ENCODE measurements at places on chromosomes 16 and 17.

DNA sequence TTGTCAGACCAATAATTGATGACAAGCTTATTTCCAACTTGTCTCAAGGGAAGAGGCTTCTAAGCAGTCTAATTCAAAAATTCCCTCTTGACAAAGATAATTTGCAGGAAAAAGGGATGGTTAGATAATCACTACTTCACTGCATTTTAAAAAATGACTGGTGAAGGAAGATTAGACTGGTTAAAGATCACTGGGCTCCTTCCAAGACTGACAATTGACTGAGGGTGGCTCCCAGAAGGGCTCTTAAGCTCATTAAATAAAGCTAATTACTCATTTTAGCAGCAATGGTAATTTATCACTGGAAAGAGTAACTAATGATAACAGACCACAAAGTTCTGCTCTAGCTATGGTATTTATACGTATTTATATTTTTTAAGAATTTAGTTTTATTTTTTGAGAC is 4.4 kb upstream of the HEATR3 start:
- DNase-seq, result no peak

DNA sequence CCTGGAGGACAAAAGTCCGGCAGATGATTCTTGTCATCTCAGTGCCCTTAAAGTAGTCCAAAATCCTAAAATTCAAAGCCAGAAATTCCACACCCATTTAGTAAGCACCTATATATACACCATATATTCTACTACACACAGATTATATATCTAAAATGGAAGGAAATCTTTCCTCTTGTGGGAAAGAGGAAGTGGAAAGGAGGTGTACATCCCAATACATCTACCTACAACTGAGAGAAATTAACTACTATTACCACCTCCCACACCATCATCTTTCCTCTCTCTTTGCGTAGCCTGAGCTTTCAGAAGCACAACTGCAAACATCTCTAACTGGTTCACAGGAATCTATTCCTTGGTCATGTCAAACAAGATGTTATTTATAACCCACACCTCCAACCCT is 5.4 kb upstream of the ITGA2B start:
- no peak for DNase-seq

DNA sequence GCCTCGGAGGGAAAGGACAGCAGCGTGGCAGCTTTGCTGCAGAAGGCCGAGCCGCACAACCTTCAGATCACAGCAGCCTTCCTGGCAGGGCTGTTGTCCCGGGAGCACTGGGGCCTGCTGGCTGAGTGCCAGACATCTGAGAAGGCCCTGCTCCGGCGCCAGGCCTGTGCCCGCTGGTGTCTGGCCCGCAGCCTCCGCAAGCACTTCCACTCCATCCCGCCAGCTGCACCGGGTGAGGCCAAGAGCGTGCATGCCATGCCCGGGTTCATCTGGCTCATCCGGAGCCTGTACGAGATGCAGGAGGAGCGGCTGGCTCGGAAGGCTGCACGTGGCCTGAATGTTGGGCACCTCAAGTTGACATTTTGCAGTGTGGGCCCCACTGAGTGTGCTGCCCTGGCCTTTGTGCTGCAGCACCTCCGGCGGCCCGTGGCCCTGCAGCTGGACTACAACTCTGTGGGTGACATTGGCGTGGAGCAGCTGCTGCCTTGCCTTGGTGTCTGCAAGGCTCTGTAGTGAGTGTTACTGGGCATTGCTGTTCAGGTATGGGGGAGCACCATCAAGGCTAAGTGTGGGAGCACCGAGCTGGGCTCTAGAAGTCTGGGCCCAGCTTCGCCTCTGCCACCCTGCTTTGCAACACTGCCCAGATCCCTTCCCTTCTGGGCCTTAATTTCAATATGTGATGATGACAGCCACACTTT is 18.6 kb downstream of the NOD2 start:
- no peak for DNase-seq

DNA sequence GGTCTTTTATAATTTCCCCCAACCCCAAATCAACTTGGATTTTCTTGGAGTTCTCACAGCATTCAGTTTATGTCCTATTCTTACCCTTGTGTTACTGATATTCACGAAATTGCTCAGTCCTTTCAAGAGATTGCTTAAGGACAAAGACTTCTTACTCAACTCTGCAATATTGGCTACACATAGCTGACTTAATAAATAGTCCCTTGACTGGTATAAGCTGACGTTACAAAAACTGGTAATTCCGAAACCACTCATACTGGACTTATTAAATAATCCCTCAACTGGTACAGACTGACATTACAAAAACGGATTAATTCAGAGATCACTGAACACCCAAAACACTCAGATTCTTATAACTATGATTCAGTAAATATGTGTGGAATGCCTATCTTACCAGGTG is 860 bp downstream of the TIGD7 start:
- DNase-seq, result no peak

DNA sequence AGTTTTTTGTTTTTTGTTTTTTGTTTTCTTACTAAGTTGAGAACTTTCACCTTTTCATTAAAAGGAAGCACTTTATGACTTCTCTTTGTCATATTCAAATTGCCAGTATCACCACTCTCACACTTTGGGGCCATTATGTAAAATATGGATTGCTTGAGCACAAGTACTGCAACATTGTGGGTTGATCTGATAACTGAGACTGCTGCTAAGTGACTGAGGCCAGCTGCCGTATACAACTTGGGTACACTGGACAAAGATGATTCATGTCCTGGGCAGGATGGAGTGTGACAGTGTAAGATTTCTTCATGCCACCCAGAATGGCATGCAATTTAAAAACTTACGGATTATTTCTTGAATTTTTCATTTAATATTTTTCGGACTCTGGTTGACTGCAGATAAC is 7.8 kb downstream of the TTC19 start:
- no peak for DNase-seq

GRCh38 chr16:81841722-81842121 is 62.6 kb downstream of the PLCG2 start:
- no peak for DNase-seq

DNA sequence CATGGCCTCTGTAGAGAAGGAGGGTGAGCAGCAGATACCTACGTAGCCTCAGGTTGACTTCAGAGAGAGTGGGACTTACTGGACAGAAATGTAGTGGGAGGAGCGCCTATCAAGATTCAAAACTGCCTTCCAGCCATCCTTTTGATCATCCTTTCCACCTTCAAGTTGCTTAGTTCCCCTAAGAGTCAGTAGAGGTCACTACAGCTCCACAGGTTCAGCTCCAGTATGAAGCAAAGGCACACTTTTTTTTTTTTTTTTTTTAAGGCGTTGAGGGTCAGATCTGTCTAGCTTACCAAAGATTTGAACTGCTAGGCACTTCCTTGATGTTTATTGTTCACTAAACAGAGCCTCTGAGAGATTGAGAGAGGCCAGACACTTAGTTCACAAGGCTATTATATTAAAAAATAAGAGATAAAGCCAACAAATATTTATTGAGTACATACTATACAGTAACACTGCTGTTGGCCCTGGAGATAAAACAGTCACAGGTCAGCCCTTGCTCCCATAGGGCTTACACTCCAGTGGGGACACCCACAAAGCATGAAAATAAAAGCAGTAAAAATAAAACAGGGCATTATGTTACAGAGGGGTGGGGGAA is 3.1 kb downstream of the RNF227 start:
- no peak for DNase-seq

DNA sequence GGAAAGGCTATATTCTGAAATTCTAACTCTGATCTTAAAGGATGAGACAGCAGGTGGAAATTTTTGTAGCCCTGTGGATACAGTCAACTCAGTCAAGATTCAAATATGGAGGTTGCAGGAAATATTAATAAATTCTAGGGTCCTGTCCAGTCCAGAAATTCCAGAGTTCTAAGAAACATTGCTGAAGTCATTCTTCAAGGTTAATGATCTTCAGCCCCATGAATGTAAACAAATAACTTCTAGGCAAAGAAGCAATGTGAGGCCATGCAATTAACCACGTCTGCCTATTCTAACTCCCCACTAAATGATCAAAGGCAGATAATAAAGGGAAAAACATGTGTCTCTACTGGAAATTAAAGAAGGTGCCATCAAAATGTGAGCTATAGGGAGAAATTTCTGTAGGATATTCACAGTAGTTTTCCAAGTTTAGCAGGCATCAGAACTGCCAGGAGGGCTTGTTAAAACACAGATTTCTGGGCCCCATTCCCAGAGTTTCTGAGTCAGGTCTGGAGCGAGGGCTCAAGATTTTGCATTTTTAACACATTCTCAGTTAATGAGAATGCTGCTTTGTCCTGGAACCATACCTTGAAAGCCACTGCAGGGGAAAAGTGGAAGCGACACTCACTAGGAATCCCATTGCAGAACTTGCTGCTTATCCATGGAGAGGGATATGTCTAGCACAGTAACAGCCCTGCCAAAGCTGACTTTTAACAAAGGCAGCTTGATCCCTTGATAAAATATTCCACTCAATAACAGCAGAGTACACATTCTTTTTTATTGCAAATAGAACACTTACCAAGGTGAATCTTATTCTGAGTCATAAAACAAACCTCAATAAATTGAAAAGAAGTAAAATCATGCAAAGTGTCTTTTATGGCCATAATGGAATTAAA is 61.8 kb downstream of the DNAH3 start:
- DNase-seq, result no peak

- no peak for DNase-seq
These were observed 59.0 kb upstream of the NKD1 start for GRCh38 chr16:50489182-50489581.

GRCh38 chr16:87407511-87408112 is 15.5 kb downstream of the MAP1LC3B start:
- DNase-seq, result no peak

- DNase-seq, result no peak
These were observed 21.0 kb downstream of the TRARG1 start for GRCh38 chr17:1300371-1300905.

- DNase-seq, result no peak
These were observed 122.6 kb downstream of the AXIN2 start for GRCh38 chr17:65438708-65439294.

GRCh38 chr16:4322121-4323052 is 6.5 kb downstream of the GLIS2 start:
- no peak for DNase-seq

- no peak for DNase-seq
These were observed 249.2 kb downstream of the FOXL1 start for GRCh38 chr16:86827521-86827920.

Measured in stimulated activated CD8-positive, alpha-beta memory T cell treated with anti-CD3 and anti-CD28 coated beads, Interleukin-7, amount 100 ng/mL, for 1 hour (primary cell).